ENCODE measurements at places on chromosomes 13 and 19.

- DNase-seq: no peak
Measured at GRCh38 chr19:49016067-49016839, 638 bp downstream of the LHB start.

DNA sequence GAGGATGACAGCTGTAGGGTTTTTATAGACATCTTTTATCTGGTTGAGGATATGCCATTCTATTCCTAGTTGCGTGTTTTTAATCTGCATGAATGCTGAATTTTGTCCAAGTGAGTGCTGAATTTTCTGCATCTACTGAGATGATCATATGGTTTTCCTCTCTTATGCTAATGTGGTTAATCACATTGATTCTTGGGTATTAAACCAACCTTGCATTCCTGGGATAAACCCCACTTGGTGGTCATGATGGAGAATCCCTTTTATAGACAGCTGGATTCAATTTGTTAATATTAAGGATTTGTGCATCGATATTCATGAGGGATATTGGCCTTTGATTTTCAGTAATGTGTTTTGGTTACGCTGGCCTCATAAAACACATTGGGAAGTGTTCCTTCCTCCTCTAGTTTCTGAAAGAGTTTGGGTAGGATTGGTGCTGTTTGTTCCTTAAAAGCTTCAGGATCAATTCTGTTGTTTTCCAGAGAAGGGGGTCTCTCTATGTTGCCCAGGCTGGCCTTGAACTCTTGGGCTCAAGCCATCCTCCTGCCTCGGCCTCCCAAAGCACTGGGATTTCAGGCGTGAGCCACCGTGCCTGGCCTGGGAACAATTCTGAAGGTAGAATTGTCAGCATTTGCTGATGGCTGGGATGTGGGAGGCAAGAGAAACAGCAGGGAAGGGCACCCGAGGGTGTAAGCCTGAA lies 7.3 kb upstream of the LINGO3 start:
- no peak for DNase-seq

DNA sequence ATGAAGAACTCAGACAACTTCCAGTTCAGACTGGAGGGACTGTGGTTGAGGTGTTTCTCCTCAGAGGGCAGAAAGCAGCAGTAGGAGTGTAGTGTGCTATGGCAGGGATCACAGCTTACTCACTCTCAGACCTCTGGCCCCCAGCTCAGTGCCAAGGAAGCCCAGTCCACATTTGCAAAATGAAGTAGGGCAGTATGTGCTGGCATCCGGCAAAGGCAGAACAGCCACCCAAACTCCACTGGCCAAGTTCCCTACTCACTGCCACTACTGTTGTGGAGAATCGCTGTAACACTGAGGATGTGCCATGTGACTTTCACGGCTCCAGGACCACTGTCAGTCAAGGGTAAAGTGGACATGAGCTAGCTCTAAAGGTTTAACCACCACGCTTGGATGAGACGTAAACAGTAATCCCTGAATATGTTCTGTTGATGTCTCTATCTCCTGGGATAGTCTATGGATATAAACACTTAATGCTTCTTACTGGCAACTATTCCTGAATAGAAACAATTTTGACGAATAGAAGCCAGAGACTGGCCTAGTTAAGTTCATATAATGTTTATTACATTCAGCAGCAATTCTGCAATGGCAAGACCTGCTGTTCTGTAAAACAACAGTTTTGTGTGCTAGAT lies 67.0 kb upstream of the SLC15A1 start:
- DNase-seq: no peak

DNA sequence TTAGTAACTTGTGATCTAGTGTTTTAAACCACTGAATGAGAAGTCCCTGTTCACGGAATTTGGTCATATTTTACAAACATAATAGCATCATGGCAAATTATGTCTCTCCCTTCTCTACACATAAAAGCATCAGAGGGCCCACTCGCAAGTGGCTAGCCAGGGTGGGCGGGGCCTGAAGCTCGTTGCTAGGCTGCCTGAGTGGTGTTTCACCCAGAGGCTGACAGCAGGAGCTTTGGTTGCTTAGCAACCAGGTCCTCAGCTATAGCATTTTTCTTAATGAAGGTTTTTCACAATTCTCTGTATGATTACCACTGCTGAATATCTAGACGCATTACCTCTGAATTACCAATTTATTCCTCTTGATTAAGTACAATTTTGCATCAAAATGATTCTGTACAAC lies 126.5 kb downstream of the NALCN start:
- DNase-seq: peak; percentile 31

DNA sequence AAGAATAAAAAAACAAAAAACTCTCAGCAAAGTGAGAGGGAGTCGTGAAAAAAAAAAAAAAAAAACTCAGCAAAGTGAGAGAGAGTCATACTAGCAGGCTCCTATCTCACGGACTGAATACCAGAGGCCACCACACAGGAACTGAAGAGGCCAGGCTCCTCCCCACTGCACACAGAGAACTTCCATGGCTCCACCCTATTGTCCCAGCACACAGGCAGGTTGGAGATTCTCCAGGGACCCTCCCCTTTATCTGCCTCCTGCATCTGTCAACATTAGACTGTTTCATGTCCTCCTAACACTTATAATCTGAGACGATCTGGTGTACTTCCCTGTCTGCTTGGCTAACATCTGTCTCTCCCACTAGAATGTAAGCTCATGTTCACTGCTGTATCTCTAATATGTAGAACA lies 37.0 kb upstream of the FARP1 start:
- DNase-seq: no peak

GRCh38 chr13:91381371-91381770 lies 17.1 kb upstream of the GPC5 start:
- no peak for DNase-seq

GRCh38 chr13:71242201-71242600 lies 624.8 kb downstream of the DACH1 start:
- no peak for DNase-seq

DNA sequence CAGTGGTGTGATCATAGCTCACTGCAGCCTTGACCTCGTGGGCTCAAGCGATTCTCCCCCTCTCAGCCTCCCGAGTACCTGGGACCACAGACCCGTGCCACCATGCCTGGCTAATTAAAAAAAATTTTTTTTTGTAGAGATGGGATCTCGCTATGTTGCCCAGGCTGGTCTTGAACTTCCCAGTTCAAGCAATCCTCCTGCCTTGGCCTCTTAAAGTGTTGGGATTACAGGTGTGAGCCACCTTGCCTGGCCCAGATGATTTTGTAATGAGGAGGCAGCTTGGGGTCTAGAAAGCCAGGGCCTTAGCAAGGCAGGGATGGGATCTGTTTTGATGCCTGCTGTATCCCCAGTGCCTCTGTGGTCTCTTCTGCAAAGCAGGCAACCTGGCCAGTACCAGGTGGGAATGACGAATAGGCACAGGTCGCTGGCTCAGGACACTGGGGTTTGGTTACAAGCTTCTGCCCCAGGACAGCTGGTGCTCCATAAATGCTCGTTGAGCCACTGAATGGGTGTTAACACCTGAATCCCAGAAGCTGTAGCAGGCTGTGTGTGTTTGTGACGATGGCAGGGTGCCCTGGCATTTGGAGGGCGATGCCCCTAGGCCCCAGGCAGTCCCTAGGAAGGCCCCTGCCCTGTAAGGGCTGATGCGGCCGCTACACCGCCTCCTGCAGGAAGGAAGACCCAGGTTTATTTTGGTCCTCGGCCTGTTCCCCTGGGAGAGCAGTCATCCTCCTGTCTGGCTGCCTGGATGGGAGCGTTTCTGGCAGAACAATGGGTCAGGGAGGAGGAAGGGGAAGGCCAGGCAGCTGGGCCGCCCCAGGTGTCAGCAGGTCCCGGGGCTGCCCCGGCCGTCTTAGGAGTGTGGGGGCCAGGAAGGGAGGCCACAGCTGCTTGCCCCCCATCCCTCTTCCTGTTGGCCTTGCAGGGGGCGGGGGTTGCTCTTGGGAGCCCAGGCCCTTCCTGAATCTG lies 8.6 kb downstream of the TNFAIP8L1 start:
- DNase-seq: no peak

- DNase-seq: no peak
Measured at GRCh38 chr19:11422163-11423065, 3.3 kb upstream of the RGL3 start.

GRCh38 chr19:6668691-6669090 lies 1.3 kb downstream of the TNFSF14 start:
- DNase-seq: no peak

GRCh38 chr13:29935309-29935981 lies 85.0 kb upstream of the UBL3 start:
- DNase-seq: no peak

DNA sequence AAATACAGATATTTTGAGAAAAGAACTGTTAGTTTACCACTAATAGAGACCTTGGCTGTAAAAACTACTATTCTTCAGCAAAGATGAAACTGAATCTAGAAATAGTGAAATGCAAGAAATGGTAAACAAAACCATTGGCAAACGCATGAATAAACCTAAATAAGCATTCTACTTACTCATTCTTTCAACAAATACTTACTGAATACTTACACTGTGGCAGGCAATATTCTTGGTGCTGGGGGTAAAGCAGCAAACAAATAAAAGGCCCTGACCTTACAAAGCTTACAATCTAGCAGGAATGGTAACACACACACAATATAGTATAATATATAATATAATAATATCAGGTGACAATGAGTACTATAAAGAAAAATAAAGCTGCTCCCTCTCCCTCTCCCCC lies 38.7 kb downstream of the KATNAL1 start:
- DNase-seq: no peak

- DNase-seq: no peak
Measured at GRCh38 chr19:28520998-28521568, 691.9 kb downstream of the UQCRFS1 start.

DNA sequence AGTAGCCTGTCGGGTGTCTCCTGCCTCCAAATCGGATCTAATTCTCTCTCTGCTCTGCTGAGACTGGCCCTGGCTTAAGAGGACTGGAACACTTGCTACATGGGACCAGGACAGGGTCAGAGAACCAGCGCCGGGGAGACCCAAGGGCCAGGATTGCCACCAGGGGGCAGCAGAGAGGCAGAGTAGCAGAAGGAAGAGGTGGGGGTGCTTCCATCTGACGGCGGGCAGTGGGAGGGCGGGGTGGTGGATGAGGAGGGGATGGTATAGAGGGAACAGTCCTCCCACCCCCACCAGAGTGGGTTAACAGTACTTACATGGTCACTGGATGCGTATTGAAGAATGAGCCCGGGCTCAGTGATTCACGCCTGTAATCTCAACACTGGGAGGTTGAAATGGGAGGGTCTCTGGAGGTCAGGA lies 11.9 kb downstream of the SELENOW start:
- DNase-seq: no peak

GRCh38 chr19:58305932-58306323 lies 751 bp downstream of the ERVK3-1 start:
- DNase-seq: no peak

- DNase-seq: no peak
Measured at GRCh38 chr13:110109910-110110309, 197.0 kb downstream of the COL4A1 start.

DNA sequence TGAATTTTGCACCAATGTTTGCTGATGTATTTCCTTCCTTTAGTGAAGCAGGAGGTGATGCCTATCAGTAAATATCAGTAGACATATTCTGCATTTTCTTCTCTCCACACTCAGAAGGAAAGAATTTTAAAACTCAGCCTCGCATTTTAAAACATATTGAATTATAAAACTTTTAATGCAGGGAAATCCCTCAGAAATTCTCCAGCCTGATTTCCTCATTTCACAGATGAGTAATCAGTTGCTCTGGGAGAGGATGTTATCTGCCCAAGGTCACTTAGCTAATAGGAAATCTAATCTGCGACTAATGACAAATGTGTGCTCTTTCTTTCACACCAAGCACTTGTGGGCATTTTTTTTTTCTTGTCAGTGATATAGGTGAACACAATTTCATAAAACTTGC lies 320.6 kb downstream of the ITGBL1 start:
- no peak for DNase-seq

GRCh38 chr13:75870397-75870903 lies 234.3 kb downstream of the LMO7 start:
- DNase-seq: peak; percentile 10

GRCh38 chr13:99190147-99190985 lies 10.3 kb upstream of the UBAC2 start:
- no peak for DNase-seq

DNA sequence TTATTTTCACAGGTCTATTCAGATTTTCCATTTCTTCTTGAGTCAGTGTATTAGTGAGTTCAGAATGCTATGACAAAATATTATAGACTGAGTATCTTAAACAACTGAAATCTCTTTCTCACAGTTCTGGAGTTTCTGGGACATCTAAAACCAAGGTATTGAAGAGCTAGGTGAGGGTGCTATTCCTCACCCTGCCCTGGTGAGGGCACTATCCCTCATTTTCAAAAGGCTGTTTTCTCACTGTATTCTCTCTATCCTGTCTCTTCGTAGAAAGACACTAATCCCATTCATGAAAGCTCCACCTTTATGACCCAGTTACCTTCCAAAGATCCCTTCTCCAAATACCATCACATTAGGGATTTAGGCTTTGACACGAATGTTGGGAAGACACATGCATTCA lies 1617.1 kb downstream of the PCDH9 start:
- DNase-seq: peak; percentile 5

- DNase-seq: no peak
Measured at GRCh38 chr13:111789011-111789410, 277.9 kb upstream of the SOX1 start.

GRCh38 chr19:3132971-3133792 lies 2.7 kb upstream of the GNA15 start:
- no peak for DNase-seq

- no peak for DNase-seq
Measured at GRCh38 chr13:48112896-48113755, 18.2 kb upstream of the MED4 start.

- DNase-seq: peak; percentile 88
Measured at GRCh38 chr19:1252821-1253513, 4.6 kb downstream of the MIDN start.

- no peak for DNase-seq
Measured at GRCh38 chr19:1262623-1263123, 6.5 kb upstream of the CIRBP start.

- DNase-seq: no peak
Measured at GRCh38 chr13:112713517-112714253, 23.8 kb downstream of the ATP11A start.

GRCh38 chr13:23966691-23967615 lies 69.7 kb upstream of the C1QTNF9B start:
- no peak for DNase-seq

DNA sequence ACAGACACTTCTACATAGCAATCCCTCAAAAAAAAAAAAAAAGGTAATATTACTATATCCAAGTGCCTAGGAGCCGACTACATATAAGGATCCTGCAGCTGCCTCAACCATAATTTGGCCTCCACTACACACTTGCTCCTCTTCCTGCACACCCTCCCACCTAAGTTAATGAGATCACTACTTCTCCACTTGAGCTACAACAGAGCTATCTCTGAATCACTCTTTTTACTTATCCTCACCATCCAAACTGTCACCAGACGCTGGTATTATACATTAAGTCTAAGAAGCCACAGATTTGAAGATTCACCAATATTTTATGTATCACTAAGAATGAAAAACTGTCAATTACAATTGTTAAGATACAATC lies 8.3 kb downstream of the OBI1 start:
- DNase-seq: no peak
